Activated T-helper 1 cell treated with anti-CD3 and anti-CD28 coated beads, Interleukin-2, amount 50 U/mL, for 16 hours (primary cell): ENCODE measurements at places on chromosomes 5 and 9.

- no peak for DNase-seq
These were observed 73.0 kb downstream of the GADD45G start for GRCh38 chr9:89677702-89678395.

DNA sequence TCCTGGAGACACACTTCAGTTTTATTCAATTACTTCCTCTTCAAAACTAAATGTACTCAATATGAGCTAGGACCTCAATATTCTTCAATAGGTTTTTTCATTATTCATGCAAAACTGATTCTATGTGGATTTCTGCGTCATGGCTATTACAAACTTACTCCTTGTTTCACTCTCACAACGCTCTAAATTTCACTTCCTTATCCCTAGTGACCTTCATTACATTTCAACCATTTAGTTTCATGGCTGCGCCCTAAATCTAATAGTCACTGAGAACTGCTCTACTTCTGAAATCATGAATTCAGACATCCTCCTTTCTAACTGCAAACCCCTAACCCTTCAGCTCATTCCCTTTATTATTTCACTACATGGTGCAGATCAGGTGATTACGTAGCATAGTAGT is 93.9 kb downstream of the SLC25A46 start:
- no peak for DNase-seq

- no peak for DNase-seq
These were observed 151.7 kb upstream of the ANKH start for GRCh38 chr5:15023266-15023665.

DNA sequence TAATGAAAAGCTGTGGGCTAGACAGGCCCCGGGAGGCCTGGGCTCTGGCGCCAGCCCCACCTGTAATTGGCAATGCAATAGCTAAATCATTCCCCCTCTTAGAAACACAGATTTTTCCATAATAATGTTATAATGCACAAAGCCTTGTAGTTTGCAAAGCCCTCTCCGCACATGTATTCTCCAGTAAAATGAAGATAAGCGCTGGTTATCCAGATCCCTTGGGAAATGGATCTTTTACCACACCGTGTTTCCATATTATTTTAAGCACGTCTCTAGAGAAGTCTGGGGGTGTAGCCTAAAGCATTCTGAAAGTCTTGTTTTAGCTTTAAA is 1.1 kb upstream of the APBA1 start:
- DNase-seq, result no peak

GRCh38 chr5:178420354-178420781 is 169.8 kb downstream of the COL23A1 start:
- no peak for DNase-seq
